Posterior vena cava (tissue), 2 donors: ENCODE measurements at places on chromosomes 1 and 21. TPM values are rescaled to one million over a fixed set of nuclear protein-coding genes. Genes with fewer than 3 reads are reported as not detected.

TARBP1 gene
- 13.8 TPM for total RNA-seq

LCE3C gene
- total RNA-seq: not detected

ADGRL4 gene
- total RNA-seq: 34.5 TPM

DNA sequence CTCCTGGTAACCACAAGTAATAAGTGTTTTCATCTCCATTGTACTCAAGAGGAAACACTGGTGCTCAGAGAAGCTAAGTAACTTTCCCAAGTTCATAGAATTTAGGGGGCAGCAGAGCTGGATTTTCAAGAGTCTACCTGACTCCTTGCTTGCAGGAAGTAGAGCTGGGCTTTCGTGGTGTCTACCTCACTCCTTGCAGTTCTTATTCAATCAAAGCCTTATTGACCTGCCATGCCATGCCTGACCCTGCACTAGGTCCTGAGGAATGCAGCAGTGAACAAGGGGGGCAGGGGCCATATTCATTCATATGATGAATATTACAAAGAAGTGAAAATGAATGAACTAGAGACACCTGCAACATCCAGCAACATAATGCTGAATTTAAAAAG is 93.3 kb downstream of the GLIS1 start:
- no peak for DNase-seq

DNA sequence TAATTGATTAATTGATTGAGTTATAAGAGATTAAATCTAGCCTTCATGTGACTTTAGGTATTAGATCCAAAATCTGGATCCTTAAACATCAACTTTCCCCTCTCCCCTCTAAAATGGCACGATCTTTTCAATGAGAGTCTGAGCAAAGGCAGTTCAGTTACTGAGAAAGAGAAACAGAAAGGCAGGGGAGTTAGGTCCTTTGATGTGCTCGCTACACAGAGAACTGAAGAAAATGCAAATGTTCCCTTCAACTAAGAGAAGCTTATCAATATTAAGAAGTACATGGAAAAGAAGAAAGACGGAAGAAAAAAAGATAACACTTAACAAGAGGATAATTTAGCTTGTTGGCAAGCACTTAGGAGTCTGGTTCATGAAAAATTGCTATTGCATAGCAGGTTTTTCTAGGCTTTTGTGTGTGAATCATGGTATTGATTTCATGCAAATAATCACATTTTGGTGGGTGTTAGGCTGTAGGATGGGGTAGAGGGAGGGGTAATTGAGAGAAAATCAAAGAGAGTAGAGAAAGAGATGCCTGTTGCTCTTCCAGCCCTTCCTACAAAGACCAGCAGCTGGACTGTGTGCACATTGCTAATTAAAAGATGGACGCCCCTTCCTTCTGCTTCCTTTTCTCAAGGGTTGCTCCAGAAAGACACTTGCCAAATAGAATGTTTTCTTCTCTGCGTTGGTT is 307.6 kb upstream of the PLXNA2 start:
- no peak for DNase-seq

DNA sequence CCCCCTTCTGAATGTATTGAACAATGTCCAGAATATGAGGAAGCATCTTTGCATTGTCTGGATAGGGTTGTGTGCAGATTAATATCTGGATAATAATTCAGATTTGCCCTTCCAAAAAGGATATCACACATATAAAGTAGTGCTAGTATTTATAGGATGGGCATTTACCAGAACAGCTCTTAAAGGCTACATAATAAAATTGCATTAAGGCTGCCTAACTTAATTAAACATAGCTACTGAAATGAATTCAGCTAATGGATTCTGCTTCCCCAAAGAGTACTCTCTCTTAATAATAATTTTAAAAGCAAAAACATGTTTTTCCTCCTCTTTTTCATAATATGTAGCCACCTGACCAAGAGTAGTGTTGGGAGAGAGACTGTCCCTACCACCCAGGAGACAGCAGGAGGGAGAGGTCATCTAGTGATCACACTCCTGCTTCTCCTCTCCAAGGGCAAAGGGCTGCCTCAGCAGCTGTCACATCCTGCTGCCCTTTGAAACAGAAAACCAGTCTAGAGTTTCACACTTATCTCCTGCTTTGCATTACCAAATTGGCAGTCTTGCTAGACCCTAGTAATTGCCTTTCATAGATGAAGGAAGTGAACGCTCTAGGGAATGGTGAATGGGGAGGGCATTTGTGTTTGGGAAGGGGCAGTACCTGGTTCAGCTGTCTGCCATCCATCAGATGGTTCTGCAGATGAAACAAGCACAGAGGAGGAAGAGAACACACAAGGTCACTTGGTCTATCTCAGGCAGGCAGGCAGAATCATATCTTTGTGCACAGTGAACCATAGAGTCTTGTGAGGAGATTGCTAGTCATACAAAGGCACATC is 29.3 kb upstream of the DDAH1 start:
- no peak for DNase-seq

DMBX1 gene
- not detected for total RNA-seq

- no peak for DNase-seq
Observed at GRCh38 chr1:61167309-61167708, 84.9 kb downstream of the NFIA start.

DNA sequence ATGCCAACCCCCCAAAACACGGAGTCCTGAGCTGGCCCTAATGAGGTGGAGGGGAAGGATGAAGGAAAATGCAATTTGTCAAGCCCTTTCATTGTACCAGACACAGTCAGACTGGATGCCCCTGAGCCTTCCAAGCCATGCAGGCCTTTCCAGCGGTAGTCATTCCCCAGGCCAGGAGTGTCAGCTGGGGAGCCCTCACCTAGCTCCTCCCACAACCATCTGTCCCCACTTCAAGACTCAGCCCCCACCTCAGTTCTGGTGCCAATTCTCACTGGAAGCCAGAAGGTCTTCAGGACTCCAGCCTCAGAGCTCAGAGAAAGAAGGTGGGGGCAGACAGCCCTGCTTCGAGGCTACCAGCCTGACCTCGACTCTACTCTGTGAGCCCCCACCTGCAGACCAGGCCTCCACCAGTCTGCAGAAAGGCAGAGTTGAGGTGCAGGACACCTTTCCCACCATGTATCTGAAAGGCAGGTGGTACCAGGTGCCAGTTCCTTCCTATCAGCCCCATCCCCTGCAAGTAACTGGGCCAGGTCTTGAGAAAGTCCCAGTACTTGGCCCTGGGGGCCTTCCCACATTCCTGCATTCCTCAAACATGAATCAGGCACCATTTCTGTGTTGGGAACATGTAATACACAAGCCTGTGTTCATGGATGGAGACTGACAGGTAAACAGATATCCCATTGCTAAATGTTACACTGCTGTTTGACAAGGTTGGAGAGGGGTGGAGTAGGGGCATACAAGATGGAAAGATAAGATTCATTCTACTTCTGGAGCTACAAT is 180.6 kb upstream of the EDN2 start:
- no peak for DNase-seq

OR2T29 gene
- not detected for total RNA-seq

DNA sequence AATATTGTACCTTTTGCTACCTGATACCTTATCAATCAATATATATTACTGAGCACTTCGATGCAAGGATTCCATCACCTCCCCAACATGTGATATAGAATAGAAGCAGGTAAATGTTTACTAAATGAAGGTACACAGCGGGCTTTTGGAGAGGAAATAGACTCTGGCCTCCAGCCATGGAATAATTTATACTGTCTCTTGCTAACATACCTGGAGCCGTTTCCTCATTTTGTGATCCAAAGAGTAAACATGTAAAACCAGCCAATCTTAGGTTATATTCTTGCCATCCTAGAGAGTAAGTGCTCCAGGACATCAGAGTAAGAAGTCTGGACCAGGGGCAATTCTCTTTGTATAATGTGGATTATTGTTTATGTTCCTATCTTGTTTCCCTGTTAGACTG is 39.4 kb downstream of the NDUFS5 start:
- no peak for DNase-seq

DNA sequence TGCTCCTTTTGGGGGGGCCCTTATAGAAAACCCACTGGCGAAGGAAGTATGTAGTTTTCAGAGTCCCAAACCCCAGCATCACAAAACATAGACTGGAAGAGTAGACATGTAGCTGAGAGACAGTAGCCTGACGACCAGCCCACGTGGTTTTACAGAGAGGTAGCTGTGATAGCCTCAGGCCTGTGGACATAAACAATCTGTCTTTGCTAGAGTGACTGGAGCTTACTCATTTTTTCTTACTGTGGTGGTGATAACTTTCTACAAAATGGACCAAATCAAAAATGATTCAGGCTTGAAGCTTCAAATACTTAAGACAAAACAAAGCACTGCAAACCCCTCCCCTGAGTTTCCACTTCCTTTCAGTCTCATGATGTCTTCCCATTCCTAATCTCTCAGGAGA is 497.0 kb downstream of the RWDD3 start:
- DNase-seq: no peak

GRCh38 chr1:19076841-19077616 is 120.6 kb upstream of the IFFO2 start:
- peak; percentile 49 for DNase-seq

CD55 gene
- 52.7 TPM for total RNA-seq

- DNase-seq: no peak
Observed at GRCh38 chr1:212315907-212316306, 30.7 kb downstream of the PPP2R5A start.

SPATA46 gene
- not detected for total RNA-seq

MRPS21 gene
- total RNA-seq: 40.6 TPM

GRCh38 chr21:36097427-36098181 is 27.8 kb downstream of the CBR1 start:
- no peak for DNase-seq

- no peak for DNase-seq
Observed at GRCh38 chr1:97243973-97244560, 522.5 kb downstream of the PTBP2 start.

DNA sequence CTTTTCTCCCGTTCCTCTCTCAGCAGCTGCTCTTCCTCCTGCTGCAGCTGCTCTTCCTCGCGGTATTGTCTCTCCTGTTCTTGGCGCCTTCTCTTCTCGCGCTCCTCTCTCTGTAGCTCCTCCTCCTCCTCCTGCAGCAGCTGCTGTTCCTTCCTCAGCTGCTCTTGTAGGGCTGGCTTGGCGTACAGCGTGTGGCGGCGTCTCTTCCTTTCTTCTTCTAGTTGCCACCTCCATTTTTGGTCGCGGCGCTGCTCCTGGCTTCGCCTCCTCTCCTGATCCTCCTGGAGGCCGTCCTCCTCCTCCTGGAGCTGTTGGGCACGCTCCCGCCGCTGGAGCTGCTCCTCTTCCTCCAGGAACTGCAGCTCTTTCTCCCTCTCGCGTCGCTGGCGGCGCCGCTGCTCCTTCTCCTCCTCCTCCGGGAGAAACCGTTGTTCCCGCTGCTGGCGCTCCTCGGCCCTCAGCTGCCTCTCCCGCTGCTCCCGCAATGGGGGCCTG is 4.8 kb downstream of the TCHH start:
- DNase-seq: peak; percentile 78

RIPPLY3 gene
- total RNA-seq: not detected
